DMS79 (cell line): ENCODE measurements at places on chromosomes 3 and 15.

DNA sequence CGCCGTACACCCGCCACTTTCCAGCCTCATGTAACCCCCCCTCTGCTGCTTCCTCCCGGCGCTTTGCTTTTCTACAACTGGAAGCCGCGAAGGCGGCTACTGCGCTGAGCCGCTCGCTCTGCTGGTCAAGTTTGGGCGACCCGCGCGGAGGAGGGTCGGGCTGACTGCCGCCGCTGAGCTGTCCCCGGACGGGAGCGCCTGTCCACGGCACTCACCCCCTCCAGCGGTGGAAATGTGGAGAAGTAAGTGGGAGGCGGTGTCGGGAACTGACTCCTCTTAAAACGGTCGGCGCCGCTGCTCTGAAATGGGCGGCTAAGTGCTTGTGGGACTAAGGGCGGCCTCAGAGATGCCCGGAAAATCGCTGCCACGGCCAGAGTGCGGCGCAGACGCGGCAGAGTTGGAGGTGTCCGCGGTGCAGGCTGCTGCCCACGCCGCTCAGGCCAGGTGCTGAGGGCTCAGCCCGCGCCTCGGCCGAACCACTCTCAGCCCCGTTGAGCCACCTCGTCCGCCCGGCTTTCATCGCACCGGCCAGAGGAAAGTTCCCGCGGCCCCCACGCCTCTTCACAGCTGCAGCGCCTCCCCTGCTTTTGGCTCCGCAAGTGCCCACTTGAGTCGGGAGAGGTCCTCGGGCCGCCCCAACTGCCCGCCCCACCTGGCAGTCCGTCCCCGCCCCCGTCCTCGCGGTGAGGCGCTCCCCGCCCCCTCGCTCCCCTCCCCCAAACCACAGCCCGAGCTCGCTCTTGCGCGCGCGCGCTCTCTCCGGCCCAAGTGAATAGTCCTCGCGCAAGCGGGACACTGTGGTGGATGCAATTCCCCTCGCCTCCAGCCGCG is at the start of gene EPHA6:
TSS of gene EPHA6 (plus strand) at position 775 of the 831 bp plus-strand sequence.
- no peak for DNase-seq

GRCh38 chr3:10234526-10235230 is 13.6 kb upstream of the TATDN2 start:
- no peak for DNase-seq

- no peak for DNase-seq
These were observed 890.9 kb upstream of the CFAP20DC start for GRCh38 chr3:59940718-59941117.

- DNase-seq, result no peak
These were observed 14.0 kb upstream of the KLF15 start for GRCh38 chr3:126371096-126371705.
